ENCODE measurements at places on chromosomes 12 and 14.

DNA sequence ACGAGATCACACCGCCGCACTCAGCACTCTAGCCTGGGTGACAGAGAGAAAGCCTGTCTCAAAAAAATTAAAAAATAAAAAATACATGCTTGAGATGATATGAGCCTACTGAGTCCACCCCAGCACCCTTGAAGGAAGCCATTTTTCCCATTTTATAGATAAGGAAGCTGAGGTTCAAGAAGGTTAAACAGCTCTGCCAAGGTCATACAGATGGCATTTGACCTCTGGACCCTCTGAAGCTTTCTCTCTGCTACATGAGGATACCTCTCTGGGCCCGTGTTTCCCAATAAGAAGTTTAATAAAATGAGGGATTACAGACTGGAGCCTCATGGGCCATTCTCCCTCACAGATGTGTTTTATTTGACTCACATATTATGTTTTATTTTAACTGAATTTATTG, 53.9 kb upstream of the PNMA1 start:
- DNase-seq = no peak

DNA sequence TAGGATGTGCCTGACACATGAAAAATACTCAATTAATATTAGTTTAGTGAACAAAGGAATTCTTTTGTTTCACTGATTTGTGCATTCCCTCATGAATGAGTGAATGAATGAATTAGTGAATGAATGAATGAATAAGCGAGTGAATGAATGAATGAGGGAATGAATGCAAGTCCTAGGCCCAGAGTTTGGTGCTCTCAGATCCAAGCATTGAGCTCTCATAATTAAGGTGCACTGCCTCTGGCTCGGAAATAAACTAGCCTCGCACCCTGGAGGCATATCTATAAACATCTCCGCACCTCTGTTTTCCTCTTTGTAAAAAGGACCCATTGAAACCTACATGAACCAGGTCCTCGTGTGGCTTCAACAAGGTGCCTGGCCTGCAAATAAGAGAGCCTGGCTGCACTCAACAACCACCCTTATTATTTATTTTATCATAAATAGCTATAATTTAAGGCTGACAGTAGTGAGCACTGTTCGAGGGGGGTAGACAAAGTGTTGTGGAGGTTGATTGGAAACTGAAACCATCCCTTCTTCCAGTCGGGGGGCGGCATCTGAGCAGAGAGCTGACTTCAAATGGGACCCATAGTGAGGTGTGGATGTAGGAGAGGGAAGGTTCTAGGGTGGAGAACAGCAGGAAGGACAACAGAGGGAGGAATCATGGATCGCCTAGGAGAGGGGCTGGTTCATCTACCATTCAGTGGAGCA, 316.8 kb downstream of the BCL11B start:
- DNase-seq = no peak

GRCh38 chr12:67740711-67741110, 92.2 kb downstream of the DYRK2 start:
- DNase-seq = no peak

GRCh38 chr12:102479099-102479885, 1.1 kb downstream of the IGF1 start:
- DNase-seq = no peak

- no peak for DNase-seq
Observed at GRCh38 chr14:22955702-22956569, 954 bp downstream of the HAUS4 start.

DNA sequence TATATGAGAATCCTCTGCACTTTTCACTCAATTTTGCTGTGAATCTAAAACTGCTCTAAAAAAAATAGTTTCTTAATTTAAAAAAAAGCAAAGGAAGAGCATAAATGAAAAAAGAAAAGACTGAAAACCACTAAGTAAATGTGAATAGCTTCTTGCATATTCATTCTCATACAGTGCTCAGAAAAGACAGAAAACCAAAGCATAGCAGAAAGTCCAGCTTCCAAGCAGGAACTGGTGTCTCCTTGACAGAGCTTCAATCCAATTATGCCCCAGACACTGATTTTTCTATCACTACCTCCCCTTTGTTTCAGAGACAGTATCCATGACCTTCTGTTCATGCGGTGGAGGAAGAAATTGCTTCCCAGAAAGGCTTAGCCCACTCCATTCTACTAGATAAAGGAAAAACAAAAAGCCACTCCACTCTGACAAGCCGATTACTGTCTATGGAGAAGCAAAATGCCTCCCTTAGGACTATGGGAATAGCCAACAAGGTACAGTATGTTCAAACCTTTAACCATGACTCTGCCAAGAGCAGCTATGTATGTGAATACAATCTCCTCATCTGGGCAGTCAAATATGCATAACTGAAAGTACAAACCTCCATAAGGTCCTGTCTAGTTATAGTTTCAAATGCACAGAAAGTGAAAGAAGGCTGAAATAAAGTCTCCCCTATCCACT, 40.6 kb downstream of the ATF7 start:
- no peak for DNase-seq

DNA sequence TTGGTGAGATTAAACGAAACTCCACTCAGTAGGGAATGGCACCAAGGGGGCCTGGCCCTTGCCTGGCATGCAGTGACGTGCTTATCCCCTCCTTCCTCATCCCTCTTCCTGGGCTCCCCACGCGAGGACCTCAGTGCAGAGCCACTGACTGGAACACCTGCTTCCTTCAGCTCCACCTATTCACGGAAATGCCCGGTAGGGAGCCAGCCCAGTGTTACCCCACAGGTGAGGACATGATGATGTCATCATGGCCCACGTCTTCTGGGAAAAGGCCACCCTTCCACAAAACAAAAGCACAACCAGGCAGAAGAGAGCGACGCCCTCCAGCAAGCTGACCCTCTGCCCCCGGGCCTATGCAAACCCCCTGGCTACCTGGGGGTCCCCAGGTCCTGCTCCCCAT, 42.1 kb downstream of the CCDC85C start:
- DNase-seq = no peak

- DNase-seq = no peak
Observed at GRCh38 chr12:20444595-20445170, 76.3 kb downstream of the PDE3A start.

DNA sequence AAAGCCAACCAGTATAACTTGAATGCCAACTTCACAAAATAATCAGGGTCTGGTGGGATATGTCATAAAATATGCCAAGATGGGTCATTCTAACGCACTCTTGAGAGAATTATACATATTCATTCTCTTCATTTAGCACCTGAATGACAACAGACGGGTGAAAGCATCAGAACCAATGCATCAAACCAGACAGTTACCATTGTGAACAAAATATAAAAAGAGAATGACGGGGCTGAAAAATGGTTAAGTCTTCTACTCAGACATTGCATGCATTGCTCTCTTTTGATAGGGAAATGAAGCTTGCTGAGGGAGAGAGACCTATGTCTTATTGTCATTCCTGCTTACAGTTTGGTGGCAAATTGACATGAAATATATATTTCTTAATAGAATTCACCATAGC, 702.1 kb downstream of the NOVA1 start:
- DNase-seq = no peak

GRCh38 chr12:130498589-130499385, 161.1 kb downstream of the PIWIL1 start:
- DNase-seq = no peak

- no peak for DNase-seq
Observed at GRCh38 chr14:70186900-70187451, 1.8 kb downstream of the SLC8A3 start.

- DNase-seq = no peak
Observed at GRCh38 chr14:63046339-63047268, 1.3 kb upstream of the KCNH5 start.

DNA sequence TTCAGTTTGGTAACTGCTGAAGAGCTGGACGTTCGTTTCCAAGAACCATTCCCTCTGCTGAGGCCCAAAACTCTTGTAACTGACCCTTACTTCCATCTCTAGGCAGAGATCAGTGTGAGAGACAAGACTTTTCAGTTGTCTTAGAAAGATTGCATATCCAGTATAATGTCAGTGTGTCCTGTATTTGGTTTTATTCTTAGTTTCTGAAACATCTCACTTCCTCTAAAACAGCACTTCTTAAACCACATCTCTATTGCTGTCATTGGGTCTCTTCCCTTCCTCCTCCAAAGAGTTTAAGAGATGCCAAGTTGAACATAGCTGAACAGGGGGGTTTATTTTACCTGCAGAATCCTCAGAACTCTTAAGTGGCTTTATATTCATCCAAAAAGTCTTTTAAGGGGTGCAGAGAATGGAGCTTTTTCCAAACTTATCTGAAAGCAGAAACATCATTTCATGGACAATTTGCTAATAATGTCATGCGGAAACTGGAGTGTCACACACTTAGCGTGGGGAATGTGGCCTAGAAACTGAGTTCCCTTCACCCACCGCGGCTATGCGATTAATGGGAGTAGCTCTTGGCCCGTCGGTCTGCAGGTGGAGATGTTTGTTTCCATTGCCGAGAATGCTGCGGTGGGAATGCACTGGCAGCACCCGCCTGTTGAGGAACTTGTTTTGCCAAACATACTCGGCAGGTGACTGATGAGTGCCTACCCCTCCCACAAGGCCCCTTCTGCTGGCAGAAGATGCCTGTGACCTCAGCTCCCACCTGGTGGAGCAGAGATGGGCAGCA, 148.2 kb downstream of the ADGRD1 start:
- DNase-seq = no peak

GRCh38 chr12:63930971-63931370, 86.5 kb downstream of the SRGAP1 start:
- no peak for DNase-seq

DNA sequence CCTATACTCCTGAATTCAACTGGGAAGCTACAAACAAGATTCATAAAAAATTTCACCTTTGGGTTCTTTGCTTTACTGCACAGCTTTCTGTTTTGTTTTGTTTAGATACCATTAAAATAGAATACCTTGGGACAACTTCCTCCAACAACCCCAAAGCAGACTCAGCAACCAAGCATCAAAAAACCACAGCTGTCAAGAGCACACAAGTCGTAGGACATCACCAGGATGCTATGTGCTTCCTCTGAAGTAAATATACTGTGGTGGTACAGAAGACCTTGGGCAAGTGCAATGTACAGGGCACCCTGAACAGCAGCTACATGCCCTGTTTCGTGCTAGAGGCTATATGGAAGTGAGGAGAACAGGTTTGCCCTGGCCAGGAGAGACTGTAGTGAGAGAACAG, 359.3 kb downstream of the BCL11B start:
- no peak for DNase-seq

GRCh38 chr14:78286210-78286609, 116.0 kb downstream of the NRXN3 start:
- no peak for DNase-seq

DNA sequence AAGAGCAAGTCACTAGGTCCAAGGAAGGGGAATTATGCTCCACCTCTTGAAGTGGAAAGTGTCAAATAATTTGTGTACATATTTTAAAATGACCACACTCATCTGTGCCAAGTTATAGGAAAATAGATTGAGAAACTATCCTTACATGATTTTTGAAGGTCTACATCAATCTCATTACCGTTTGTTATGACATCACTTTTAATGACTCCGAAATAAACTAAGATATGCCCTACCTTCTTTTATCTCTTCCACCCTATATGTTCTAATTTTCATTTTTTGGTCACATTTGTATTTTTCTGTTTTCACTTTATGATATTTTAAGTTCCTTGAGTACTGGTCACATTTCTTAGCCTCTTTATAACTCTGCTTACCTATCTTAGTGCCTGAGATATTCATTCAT, 3.3 kb upstream of the PSMC6 start:
- DNase-seq = no peak

- no peak for DNase-seq
Observed at GRCh38 chr14:101593411-101594238, 32.3 kb downstream of the DIO3 start.

GRCh38 chr12:121781998-121782979, 11.2 kb downstream of the RHOF start:
- DNase-seq = no peak

GRCh38 chr12:119181944-119182343, 3.2 kb downstream of the HSPB8 start:
- no peak for DNase-seq

GRCh38 chr12:128052331-128052730, 214.6 kb upstream of the TMEM132C start:
- no peak for DNase-seq

DNA sequence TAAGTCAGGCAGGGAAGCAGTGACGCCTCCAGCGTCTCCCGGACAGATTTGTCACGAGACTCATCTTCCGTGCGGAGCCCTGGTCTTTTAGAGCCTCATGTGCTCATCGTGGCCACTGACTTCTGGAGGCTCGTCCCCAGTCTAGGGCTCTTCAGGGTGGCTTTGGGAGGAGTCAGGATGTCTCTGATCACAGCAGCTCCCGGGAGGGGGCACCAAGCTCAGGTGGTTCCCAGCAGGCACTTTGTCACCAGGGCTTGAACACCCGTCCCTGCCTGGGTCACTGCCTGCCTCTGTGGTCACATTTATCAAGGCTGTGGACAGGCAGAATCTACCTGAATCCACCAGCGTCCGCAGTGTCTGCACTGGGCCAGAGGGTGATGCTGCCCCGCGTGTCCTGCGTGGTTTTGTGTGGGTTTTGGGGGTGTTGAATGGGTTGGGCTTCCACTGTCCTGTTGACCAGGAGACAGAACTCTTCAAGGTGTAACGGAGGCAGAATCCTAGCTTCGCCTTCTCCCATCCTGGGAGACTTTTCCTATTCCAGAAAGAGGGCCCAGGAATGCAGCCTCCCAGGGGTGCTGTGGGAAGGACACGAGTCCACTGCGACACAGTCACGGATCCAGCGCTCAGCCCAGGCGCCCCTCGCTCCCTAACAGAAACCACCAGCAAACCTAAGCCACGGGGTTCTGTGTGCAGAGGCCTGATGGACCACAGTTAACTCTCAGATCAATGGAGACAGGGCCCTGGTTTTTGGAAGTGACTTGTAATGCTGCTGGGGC, 132.3 kb downstream of the ADGRD1 start:
- DNase-seq = no peak

- no peak for DNase-seq
Observed at GRCh38 chr12:90899456-90900182, 55.4 kb downstream of the CCER1 start.

- DNase-seq = no peak
Observed at GRCh38 chr12:79596719-79597350, 93.9 kb downstream of the PAWR start.

DNA sequence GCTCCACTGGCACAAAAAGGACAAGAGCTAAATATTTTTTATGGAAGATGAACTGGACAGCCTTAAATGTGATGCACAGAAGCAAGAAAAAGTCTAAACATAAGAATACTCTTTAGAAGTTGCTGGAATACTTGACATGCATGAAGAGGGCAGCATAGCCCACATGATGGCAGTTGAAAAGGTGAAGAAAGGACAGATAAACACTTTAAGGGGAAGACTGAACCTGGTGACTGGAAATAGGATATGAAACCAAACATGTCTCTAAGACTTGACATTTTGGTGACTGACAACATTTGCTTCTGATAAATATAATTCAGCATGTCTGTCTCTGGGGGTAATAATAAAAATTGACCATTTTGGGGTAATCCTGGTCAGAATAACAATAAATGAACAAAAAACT, 273.1 kb downstream of the CCDC91 start:
- no peak for DNase-seq

DNA sequence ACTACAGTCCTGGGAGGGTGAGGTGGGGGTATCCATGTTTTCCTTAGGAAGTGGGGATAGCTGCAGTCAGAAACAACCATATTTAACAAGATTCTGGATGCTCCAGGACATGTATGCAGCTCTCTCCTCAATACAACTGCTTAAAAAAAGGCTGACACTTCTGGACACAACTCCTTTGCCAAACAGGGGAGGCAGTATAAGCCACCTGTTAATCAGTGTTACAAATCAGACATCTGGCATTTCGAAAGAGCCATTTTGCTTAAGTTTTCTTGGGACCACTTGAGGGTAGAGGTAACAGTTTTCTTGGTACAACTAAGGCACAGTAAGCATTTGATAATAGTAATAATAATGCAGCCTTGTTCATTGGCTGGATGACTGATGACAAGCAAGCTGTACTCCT, 47.1 kb downstream of the RPGRIP1 start:
- no peak for DNase-seq
